ENCODE measurements at places on chromosomes 11 and 22.

GRCh38 chr22:19720999-19721329 lies 2.4 kb upstream of the GP1BB start:
- no peak for DNase-seq

DNA sequence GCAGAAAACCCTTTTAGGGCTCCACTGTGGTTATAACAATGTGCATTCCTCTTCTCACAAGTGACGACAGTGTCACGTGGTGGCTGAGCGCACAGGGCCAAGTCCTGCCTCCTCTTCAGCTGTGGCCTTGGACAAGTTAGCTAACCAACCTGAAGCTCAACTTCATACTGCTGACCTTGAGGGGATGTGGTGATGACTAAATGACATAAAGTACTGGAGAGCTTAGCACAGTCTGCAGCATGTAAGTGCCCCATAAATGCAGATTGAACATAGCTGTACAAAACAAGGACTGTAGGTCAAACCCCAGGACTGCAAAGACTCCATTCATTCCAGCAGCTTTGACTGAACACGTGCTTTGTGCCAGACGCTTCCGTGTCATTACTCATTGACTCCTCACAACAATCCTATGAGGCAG lies 20.1 kb upstream of the MRGPRX2 start:
- DNase-seq = no peak

- DNase-seq = no peak
Observed at GRCh38 chr11:90818196-90818745, 595.4 kb upstream of the CHORDC1 start.

DNA sequence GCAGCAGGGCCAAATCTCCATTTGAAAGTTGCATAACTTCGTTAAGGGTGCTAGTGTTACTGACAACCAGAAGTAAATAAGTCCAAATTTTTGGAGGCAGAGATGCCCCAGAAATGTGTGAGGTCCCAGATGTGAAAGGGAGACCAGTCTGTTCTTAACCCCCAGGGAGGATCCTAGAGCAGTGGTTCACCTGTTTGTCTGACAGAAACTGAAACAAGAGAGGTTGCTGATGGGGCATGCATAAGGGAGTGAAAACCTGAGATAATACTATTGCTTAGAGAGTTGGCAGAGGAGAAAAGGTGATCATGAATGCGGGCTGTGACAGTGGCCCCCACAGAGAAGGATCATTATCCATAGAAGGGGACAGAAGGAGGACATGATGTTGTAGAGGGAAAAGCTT lies 3.8 kb downstream of the CBLIF start:
- no peak for DNase-seq

GRCh38 chr11:108732395-108732794 lies 67.5 kb downstream of the DDX10 start:
- peak; percentile 23 for DNase-seq

DNA sequence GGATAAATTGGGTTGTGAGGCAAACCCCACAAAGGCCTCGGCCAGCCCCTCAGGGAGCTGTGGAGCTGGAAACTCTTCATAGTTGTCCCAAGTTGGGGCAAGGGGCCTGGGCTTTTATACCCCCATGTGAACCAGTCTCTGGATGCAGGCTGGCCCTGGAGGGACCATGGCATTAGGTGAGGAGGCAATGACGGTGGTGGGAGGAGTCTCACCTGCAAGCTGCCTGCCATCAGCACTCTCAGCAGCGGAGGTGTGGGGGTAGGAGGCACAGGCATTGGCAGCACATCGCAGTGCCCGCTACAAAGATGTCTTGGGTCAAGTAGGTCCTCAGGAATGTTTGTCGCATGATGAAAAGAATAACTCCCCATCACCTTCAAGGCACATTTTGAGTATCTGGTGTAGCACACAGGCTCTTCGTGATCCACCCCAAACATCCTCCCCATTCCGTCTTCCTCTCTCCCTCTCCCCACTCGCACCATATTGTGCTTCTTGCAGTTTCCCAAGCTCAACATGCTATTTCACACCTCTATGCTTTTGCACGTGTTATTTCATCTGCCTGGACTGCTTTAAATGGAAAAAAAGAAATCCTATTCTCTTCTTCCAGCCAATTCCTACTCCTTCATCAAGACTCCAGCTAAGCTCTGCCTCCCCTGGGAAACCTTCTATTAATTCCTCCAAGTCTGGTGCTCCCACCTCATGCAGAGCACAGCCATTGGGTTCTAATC lies 18.1 kb upstream of the TSKU start:
- no peak for DNase-seq

DNA sequence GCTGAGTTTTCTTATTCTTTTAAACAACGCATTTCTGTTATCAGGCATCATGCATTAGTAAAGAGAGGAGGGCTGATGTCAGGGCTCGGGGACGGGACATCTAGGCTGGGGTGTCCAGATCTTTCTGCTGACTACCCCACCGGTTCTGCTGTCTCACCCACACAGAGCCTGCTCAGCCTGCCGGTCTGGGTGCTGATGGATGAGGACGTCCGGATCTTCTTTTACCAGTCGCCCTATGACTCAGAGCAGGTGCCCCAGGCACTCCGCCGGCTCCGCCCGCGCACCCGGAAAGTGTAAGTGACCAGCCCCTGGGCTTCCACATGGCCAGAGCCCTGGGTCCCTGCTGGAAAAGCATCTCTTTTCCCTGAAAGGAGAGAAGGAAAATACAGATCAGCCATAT lies 9.4 kb downstream of the NCF4 start:
- DNase-seq = no peak

- no peak for DNase-seq
Observed at GRCh38 chr11:65224930-65225278, 36.9 kb upstream of the POLA2 start.

DNA sequence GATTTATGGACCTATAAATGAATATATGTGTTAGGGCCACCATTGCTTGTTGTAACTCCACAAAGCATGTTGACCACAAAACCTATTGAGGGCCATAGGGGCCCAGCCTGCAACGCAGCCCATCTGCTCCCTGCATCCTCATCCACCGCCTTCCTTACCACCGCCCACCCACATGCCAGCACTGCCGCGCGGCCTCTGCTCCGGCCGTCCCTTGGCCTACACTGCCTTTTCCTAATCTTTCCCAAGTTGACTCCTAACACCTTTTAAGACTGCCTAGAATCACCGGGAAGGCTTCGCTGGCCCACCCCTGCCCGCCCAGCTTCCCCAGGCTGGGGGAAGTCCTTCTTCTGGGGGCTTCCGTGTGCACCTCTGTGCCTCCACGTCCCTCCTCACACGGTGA lies 55.0 kb downstream of the SNX19 start:
- DNase-seq = no peak

DNA sequence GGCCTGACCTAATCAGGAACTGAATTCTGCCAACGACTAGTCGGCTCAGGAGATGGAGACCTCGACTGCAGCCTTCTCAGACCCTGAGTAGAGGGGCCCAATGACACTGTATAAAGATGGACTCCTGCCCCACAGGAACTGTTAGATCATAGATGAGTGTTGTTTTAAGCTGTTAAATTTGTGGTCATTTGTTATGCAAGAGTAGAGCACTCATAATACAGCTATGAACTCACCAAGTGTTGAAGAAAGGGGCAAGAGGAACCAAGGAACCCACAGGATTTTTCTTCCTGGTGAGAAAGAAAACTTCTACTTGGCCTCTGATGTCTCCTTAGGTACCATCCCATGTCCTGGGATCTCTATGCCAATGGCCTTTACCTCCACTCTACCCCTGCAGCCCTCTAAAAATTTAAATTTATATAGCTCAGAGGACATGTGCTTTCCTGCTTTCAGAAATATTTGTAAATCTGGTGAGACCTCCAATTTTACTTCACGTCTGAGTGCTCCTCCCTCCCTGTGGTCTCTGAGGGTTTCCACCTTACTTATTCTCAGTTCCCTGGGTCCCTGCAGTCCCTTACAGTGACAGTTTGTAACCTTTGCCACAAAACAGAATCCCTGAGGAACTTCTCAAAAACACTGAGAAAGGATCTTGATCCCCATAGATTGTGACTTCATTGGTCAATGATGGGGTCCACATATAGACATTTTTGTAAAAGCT lies 256.3 kb upstream of the ARHGAP20 start:
- no peak for DNase-seq

- DNase-seq = no peak
Observed at GRCh38 chr22:45612451-45612901, 59.2 kb upstream of the ATXN10 start.

DNA sequence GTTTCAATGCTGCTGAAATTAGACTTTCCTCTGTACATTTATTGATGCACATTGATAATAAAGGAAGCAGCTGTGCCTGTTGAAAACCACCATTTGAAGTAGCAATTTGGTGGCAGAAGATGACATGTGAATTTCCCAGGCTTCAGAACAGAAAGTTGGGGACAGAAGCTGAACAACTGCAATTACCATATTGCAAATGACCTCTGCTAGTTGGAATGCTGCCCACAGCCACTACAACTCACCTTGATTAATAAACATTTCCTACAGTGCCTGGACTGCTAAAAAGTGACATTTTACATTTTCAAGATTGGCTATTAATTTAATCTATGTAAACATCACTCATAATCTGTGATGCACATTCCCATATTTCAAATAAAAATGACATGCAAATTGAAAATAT lies 208.6 kb downstream of the LUZP2 start:
- no peak for DNase-seq

GRCh38 chr11:61309739-61310138 lies 14.6 kb upstream of the VWCE start:
- DNase-seq = no peak

DNA sequence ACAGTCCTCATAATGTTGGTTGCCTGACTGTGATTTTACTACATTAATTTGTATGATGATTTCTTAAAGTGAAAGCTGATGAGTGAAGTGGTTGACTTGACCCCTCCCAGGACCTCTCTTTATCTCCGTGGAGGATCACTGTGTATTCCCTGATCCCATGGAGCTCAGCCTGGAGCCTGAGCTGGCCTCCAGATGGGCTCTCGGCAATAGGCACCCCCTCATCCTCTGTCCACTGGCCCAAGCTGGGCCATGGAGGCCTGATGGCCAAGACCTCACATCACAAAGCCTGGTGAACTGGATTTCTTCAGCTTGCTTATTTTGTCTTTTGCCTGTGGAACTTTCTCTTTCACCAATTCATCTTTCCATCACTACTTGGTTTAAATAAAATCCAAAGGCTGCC lies 75.2 kb downstream of the WNT11 start:
- DNase-seq = no peak

DNA sequence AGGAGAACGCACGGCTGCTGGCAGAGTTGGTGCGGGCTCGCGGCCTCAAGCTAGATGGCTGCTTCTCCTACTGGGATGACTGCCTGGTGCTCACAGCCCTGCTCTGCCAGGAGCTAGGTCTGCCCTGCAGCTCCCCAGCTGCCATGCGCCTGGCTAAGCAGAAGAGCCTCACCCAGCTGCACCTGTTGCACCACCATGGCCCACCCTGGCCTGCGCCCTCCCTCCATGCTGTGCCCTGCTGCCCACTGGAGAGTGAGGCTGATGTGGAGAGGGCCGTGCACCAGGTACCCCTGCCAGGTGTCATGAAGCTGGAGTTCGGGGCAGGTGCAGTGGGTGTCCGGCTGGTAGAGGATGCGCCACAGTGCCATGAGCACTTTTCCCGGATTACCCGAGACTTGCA lies 4.8 kb upstream of the RPS6KB2 start:
- no peak for DNase-seq

GRCh38 chr22:39133871-39134270 lies 18.6 kb downstream of the CBX7 start:
- no peak for DNase-seq

All from NCI-H187 (cell line).